ENCODE measurements at places on chromosomes 11 and 22.

DNA sequence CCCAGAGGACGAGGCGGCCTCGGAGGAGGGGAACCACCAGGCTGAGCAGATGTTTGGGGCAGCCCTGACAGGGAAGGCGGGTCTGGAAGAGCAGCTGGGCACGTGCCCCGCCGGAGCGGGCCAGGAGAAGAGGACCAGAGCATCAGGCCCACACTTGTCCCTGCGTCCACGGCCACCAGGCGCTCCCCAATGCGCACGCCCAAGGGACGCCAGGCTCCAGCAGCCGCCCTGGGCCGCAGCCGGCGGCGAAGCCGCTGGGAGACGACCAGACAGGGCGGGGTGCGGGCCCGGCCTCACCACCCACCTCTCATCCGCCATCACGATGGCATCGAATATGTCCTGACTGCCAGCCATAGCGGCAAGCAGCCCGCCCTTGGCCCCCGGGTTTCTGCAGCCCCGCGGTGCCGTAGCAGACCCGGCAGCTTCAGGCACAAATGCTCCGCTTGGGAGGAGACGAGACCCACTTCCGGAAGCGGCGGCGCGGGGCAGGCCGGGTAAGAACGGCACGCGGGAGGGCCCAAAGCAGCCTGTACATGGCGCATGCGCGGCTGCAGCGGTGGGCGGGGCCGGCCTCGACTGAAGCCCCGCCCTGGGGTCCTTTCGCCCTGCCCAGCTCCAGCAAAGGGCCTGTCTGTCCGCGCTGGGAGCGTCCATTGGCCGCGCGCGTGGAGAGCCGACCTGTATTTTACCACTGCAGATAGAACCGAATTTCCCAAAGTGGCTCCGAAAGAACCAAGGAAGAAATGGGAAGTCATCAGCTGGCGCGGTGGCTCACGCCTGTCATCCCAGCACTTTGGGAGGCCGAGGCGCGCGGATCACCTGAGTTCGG is at the start of gene LTO1:
Gene LTO1, minus strand, starts transcription at position 468 of the 829 bp plus-strand sequence. Its CDS starts 114 bp downstream, at position 354.
- no peaks in the 10 kb centered on the region for H3K36me3 ChIP-seq
- H3K27me3 ChIP-seq = no peaks in the 10 kb centered on the region
- H3K27ac ChIP-seq = no peak within 1 kb of the TSS
- H3K4me3 ChIP-seq = peak within 1 kb of the TSS; percentile 92
- no peaks in the 10 kb centered on the region for H3K4me1 ChIP-seq

DNA sequence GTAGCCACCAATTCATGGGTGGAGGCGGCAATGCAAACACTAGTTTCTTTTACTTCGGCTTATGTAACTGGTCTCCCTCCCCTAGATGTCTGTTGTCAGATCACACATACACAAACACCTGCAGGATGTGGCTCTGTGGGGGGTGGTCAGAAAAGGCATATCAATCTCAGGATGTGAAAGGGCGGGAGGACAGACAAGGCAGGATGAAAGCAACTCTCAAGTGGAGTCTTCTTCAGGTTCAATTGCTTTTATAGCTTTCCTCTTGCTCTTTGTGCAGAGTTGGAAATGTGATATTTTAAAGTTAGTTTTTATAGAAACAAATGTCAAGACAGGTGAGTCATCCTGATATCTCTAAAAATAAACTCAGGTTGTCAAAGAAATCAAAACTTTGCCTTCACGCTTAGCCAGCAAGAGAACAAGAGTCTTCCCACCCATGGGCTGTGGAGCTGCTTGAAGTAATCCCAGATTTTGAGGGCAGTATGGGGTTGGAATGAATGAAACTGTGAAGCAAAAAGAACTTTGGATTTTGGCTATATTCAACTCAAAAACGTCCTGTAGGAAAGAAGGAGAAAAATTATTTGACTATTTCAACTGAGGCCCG is 423.4 kb downstream of the GUCY1A2 start:
- H3K4me1 ChIP-seq = no peaks in the 10 kb centered on the region
- H3K36me3 ChIP-seq = no peaks in the 10 kb centered on the region
- no peaks in the 10 kb centered on the region for H3K27me3 ChIP-seq
- H3K4me3 ChIP-seq = no peak overlapping the region
- no peak overlapping the region for H3K27ac ChIP-seq

GRCh38 chr11:7088921-7089320 is at the start of gene RBMXL2:
TSS of gene RBMXL2 (plus strand) at chr11:7088998. CDS start at chr11:7089121, 123 bp downstream.
- H3K4me1 ChIP-seq = no peaks in the 10 kb centered on the region
- no peak for DNase-seq
- H3K27me3 ChIP-seq = no peaks in the 10 kb centered on the region
- H3K4me3 ChIP-seq = no peak within 1 kb of the TSS

GRCh38 chr11:97746818-97747217 is 1273.9 kb upstream of the CNTN5 start:
- H3K27me3 ChIP-seq = no peaks in the 10 kb centered on the region
- no peak for DNase-seq
- H3K27ac ChIP-seq = no peak overlapping the region
- no peaks in the 10 kb centered on the region for H3K4me1 ChIP-seq
- H3K4me3 ChIP-seq = no peak overlapping the region

- no peak overlapping the region for H3K4me3 ChIP-seq
- no peak for DNase-seq
- H3K36me3 ChIP-seq = no peaks in the 10 kb centered on the region
Observed at GRCh38 chr11:2436521-2437031, 7.7 kb downstream of the TRPM5 start.

DNA sequence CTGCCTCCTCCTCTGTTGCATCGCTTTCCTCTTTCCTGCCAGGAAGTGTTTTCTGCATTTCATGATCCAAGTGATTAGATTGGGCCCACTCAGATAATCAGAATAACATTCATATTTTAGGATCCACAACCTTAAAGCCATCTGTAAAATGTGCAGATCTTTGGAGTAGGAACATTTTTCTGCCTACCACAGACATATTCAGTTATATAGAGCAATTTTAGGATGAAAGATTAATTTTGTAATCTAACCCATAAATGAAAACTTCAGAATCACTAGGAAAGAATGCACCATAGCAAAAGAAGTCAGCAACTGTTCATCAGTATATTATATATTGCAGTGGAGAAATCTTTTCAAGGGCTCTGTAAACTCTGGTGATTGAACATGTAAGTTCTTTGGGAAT is 659.9 kb upstream of the LUZP2 start:
- no peak overlapping the region for H3K27ac ChIP-seq
- no peaks in the 10 kb centered on the region for H3K27me3 ChIP-seq
- H3K4me3 ChIP-seq = no peak overlapping the region
